ENCODE measurements at places on chromosomes 6 and 20.
A peak's percentile ranks its signal among the peaks of the same experiment; 100 is the strongest.

GRCh38 chr6:107704347-107705013, 119.6 kb downstream of the SCML4 start:
- peak; percentile 53 for DNase-seq

GRCh38 chr20:7760247-7761031, 179.8 kb downstream of the HAO1 start:
- no peak for DNase-seq

DNA sequence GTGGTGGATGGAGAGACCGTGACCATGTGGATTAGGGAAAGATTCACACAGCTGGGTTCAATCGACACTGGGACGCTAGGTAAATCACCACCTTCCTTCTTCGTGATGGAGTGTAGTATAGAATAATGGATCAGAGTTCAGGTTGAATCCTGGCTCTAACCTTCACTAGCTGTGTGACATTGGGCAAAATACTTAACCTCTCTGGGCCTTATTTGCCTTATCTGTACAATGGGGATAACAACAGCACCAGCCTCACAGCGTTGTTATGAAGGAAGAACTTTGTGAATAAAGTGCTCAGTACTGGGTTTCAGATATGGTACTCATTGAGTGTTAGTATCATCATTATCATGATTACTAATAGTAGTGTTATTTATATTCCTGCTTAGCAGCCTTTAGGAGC, 126.1 kb upstream of the AKAP12 start:
- no peak for DNase-seq

DNA sequence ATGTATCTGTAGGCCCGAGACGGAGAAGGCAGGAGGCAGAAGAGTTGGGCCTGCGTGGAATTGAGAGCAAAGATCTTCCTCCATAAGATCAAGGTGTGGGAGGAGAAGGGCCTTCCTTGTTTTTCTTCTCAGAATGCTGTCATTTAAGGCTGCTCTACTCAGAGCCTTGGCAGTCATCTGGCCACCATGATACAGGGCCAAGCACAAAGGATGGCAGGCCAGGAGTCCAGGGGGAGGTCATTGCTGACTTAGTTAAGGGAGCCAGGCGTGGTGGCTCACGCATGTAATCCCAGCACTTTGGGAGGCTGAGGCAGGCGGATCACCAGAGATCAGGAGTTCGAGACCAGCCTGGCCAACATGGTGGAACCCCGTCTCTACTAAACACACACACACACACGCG, 137.1 kb downstream of the BMP7 start:
- DNase-seq: no peak

- DNase-seq: no peak
These were observed 43.5 kb downstream of the INSM1 start for GRCh38 chr20:20411402-20411801.

DNA sequence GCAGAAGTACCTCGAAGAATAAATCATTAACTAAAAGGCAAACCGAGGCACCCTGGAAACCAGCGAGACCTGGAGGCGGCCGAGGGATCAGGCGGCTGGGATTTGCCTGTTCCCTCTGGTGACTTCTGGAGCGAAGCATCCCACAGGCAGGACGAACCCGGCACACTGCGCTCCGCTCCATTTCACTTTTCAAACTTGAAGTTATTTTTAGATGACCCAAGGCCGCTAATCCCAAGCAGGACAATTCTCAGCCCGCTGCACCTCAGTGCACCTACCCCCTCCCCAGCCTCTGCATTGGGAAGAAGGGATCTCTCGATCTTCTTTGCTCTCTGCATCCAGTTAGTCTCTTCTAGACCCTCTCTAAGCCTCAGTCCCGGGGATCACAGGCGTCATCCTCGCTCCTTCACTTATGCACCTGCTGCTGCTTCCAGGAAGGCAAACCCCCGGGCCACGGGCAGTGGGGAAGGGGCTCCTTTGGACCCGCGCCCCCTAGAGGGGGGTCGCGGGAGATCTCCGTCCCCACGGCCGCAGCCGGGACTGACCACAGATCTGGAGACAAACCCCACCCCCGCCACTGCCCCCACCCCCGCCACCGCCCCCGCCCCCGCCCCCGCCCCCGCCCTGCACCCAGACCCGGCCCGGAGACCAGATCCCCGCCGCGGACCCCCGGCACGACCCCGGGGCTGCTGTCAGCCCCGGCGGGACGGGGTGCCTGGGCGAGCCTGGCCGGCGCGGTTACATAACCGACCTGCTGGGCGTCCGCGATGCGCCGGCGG, 636 bp downstream of the RCAN2 start:
- DNase-seq: no peak

DNA sequence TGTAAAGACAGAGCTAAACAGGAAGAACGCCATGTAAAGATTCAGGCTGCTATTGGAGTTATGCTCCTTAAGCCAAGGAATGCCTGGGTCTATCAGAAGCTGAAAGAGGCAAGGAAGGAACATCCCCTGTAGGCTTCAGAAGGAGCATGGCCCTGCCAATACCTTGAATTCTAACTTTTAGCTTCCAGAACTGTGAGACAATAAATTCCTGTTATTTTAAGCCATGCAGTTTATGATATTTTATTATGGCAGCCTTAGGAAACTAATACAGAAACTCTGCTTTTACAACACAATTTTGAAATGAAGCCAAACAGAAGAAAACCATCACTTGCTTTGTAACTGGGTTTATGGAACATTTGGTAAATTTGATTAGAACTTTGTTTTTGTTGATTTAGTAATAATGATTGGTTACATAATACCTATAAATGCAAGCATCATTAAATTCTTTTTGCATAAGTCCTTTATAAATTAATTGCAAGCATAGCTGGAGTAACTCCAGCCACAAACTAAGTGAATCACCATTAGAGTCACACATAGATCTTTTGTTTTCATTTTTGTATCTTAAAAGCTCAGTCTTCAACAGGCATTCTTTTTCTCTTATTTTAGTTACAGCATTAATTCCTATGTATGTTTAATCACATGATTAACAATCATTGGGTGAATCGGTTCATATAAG, 33.5 kb upstream of the TSPYL1 start:
- no peak for DNase-seq

DNA sequence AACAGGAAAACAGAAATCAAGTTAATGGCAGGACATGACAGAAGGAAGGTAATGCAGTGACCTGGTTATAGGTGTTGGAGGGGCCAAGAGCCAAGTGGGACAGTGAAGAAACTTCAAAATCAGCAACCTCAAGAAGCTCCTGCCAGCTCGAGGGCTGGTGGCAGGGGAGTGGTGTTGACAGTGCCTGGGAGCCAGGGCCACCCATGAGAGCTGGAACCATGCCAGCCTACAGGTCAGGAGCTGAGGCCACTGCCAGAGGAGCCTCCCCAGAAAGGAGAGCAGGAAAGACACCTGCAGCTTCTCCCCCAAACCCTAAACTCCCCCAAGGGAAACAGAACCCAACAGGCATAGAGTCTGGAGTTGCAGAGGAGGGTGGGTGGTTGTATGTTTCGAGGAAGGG, 262.1 kb downstream of the LRFN2 start:
- no peak for DNase-seq

GRCh38 chr6:168304752-168305015, 14.9 kb downstream of the DACT2 start:
- DNase-seq: no peak

DNA sequence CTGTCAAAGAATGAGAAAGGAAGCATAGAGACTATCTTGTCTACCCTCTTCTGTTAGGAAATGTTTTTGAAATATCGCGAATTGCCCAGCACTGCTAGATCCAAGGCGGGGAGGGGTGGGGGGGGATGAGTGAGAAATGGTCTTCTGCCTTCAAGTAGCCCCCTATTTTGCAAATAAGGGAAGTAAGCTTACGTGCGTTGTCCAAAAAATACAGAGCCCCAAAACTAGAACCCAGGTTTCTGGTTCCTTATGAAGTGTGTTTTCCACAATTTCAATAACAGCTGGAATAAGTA, 923 bp upstream of the ILRUN start:
- DNase-seq: no peak
